ENCODE measurements at places on chromosomes 3 and 15.

DNA sequence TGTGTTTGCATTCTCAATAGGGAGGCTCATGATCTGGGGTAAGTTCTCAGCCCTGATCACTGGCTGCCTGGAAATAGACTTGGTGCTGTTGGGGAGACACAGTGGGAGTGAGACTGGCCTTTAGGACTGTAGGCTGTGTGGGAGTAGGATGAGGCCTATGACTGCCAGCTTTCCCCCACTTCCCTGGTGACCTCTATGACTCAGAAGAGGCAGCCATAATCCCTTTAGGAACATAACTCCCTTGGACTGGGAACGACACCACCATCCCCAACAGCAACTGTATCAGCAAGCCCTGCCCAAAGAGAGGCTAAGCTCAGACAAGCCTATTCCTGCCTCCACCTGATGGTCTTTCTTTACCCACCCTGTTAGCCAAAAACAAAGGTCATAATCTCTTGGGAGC, 91.3 kb downstream of the SUCNR1 start:
- DNase-seq, result peak; percentile 24

- DNase-seq, result peak; percentile 79
Observed at GRCh38 chr3:53287131-53287629, 31.4 kb upstream of the TKT start.

DNA sequence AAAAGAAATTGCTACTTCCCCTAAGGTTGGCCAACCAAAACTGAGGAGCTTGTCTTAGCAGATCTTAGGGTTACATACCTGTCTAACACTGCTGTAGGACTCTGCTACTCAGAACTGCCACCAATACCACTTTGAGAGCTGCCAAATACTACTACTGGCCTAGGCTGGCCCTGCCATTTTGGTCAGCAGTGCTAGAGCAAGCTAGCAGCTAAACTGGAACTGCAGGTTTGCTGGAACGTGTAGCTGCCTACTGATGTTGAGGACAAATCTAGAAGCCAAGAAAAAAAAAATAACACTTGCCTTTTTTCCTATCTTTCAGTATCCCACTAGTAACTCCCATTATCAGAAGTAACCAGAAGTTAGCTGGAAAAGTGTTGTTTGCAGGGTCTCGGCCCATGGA, 387.4 kb downstream of the RBMS3 start:
- DNase-seq, result no peak

- DNase-seq, result peak; percentile 86
Observed at GRCh38 chr3:50227390-50228183, 8.4 kb upstream of the GNAI2 start.

DNA sequence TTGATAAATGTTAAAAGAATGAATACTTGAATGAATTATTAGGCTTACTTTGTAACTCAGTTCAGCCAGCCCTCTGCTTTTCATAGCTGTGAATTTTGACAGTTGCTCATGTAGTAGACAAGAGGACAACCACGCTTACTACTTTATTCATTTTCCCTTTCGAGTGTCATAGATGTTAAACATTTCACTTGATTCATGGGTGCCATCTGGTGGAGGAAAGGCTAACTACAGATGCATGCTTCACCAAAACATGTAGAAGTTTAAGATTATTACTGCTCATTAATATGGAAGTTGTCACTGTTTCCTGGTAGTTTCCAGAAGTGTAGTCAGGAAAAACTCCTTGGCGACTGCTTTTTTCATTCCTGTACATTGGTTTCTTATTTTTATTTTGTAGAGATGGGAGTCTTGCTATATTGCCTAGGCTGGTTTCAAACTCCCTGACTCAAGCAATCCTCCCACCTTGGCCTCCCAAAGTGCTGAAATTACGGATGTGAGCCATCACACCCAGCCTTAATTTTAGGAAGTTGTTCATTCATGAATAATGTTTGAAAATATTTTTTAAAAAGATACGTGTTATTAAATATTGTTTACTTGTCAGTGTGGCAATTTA, 163.2 kb downstream of the B3GALNT1 start:
- DNase-seq, result peak; percentile 68

DNA sequence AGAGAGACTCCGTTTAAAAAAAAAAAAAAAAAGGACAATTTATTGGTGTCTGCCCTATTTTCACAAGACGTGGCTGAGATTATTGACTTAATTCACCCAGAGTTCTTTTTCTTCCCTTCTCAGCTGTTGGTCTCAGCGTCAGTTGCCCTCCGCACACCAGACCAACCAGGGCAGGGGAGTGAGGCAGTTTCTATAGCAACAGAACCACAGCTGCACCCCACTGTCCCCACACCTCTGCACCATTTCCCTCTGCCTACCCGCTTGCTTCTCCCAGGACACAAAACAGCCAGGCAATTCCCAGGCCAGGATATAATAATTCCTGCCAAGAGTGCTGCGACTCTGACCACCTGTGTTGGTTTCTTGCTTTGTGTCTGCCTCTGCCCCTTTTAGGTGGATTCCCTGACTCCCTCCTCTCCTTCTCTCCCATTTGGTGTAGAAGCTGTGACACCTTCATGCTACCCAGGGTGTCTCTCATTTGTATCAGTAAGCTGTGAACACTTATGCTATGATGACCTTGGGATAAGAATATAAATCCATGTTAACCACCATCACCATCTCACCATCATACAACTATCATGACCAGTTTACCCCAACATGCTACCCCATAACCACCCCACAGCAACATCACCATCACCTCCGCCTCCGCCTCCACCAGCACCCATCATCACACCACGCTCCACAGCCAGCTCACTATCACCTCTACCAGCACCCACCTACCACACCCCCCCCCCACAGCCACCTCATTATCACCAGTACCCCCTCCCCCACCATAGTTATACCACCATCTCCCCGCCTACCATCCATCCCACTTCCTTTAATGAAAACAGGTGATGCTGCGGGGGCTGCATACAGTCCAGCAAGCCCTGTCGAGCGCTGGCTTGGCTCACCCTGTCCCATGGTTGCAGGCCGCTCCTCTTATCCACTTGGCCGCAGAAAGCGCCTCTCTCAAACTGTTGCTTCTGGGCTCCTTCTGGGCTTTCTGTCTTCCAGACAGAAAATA, 589 bp downstream of the EPB42 start:
- no peak for DNase-seq

DNA sequence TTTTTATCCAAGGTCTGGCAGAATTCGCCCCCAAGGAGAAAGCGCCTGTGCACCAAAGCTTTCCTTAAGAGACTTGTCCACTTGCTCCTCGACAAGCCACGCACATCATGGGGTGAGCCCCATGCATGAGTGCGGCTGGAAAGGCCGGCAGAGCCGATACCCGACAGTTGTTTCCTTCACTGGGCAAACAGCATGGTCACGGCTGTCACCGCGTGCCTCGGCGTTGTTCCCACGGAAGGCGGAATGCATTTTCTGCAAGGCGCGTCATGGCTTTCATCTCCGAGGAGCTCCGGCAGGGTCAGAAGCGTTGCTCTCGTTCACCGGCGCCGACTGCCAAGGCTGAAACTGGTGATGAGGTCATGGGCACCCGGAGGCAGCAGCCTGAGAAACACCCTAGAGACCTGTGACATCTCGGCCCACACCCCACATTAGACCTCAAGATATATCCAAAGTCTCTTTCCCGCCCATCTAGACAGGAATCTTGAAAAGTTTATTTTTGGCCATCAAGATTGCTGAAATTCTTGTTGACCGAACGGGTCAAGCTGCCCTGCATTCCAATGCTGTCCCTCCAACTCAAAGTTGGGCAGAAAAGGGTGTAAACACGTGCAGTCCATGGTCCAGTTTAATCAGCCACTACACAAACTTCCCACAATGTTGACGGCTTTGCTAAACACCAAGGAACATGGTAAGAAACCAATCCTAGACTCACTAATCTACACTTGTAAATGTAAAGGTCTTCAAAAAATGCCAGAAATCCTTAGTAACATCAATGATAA, 604 bp upstream of the TJP1 start:
- peak; percentile 86 for DNase-seq

- peak; percentile 64 for DNase-seq
Observed at GRCh38 chr15:78308422-78309032, 9.1 kb upstream of the SKIC8 start.

- DNase-seq, result no peak
Observed at GRCh38 chr15:59002418-59002859, 15.0 kb downstream of the RNF111 start.

- DNase-seq, result no peak
Observed at GRCh38 chr3:169748670-169749069, 16.2 kb downstream of the TERC start.

DNA sequence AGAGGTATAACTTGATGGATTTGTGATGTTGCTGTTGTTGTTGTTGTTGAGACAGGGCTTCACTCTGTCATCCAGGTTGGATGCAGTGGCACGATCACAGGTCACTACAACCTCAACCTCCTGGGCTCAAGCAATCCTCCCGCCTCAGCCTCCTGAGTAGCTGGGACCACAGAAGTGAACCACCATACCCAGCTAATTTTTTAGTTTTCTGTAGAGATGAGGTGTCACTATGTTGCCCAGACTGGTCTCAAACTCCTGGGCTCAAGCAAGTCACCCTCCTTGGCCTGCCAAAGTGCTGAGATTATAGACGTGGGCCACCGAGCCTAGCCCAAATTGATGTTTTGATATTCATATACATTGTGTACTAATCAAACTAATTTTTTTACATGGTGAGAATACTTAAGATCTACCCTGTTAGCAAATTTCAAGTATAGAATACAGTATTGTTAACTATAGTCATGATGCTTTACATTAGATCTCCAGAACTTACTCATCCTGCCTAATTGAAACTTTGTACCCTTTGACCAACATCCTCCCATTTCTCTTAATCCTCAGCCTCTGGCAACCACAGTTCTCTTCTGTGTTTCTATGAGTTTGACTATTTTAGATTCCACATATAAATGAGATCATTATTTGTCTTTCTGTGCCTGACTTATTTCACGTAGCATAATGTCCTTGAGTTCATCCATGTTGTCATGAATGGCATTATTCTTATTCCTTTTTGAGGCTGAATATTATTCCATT, 23.2 kb downstream of the LMCD1 start:
- DNase-seq, result no peak

- no peak for DNase-seq
Observed at GRCh38 chr3:45664578-45664977, 24.6 kb upstream of the SACM1L start.

GRCh38 chr3:46693038-46693891, at the start of gene ALS2CL:
Gene ALS2CL, minus strand, starts transcription at chr3:46693679. Its CDS starts 4,239 bp downstream, at chr3:46689440.
- DNase-seq, result no peak

DNA sequence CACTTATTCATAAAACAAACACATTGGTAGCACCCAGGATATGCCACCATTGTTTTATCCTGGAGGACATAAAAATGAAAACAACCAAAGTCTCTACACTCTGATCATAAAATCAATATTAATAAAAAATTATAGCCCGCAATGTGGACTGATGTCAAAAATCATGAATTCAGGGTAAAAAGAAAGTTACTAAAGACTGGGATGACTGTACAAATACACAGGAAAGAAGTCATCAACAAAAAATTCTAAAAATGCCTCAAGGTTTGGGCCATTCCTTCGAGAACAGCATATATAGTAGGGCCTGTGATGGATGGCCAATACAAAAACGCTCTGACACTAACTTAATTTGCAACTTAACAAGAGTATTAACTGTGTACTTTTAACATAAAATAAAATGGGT, 76.8 kb downstream of the THBS1 start:
- peak; percentile 84 for DNase-seq

GRCh38 chr15:32867313-32867626, 149.5 kb downstream of the GREM1 start:
- DNase-seq, result peak; percentile 88

DNA sequence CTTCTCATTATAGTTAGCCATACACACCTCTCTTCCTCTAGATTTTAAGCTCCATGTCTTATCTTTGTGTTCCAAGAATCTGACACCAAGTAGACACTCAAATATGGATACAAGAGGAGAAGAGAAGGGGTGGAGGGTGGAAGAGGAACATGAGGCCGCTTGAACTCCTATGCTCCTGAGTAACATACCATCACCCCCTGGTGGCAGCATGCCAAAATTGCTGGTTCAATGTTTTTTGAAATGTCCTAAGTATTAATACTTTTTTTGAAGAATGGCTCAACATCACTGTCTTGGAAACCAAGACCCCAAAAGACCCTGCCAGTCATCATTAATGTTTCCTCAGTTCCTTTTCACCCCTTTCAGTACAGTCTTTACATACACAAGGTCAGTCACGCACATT, 71.8 kb upstream of the HACD2 start:
- no peak for DNase-seq

GRCh38 chr15:78093242-78094020, 1.1 kb downstream of the SH2D7 start:
- peak; percentile 77 for DNase-seq

DNA sequence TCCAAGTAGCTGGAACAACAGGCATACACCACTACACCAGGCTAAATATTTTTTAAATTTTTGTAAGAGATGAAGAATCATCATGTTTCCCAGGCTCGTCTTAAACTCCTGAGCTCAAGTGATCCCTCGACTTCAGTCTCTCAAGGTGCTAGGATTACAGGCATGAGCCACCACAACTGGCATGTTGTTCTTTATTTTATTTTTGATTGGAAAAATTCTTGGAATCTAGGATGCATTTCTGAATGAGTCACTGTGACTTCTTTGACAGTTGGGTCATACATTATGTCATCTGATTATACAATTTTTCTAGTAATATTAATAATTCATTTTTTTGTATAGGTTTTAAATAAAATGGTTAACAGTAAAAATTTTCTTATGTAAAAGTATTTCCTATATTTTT, 870.2 kb downstream of the SI start:
- peak; percentile 5 for DNase-seq

DNA sequence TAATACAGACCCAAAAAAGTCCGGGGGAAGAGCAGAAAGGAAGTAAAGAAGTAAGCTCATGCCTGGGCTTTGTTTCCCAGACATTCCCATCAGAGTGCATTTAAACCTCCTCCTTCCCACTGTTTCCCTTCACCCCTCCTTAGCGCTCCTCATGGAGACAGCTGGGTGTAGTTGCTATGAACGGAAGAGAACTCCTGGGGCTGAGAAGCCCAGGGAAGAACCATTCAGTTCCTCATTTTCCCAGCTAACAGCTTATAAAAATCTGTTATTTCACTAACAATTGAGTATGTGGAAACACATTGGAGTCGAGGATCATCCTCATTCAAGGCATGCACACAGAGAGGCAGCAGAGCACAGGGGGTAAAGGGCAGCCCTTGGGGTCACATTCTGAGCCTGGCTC, 299.3 kb downstream of the SHQ1 start:
- DNase-seq, result no peak

GRCh38 chr3:42546691-42547213, 35.0 kb downstream of the SEC22C start:
- DNase-seq, result no peak
